ENCODE measurements at places on chromosomes 5 and 9.

DNA sequence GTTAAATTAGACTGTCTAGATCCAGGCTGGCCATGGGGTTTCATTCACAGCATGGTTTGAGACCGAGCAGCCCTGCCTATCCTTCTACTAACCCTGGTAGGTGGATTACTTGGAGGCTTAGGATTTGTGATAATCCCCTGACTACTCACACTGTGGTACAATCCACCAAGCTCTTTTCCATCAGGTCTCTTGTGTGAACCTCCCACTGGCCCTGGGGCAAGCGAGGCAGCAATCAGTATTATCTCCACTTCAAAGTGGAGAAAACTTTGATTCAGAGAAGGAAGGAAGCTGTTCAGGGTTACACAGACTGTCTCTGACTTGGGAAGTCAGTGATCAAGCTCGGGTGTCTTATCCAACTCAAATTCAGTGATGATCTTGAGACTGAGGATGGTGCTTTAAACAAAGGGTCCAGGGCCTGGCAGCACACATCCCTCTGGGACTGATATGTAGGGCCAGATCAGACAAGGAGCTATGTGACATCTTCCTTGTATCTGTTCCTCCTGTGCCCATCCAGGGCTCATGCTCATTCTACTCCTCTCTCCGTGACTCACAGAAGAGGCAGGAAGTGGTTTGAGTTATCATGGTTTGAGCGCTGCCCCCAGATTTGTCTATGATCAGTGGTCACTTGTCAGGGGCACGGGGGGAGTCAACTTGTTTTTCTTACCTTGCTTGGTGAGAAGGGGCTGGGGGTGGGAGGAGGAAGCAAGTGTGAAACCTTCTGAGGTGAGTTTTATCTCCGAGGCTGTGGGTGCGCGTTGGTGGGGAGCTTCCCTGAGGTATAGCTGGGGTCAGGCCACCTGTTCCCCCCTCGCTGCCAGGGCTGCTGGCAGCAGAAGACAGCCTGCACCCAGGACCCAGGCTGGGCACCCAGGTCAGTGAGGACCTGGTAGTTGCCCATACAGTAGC is 48.6 kb downstream of the RGS3 start:
- peak; percentile 83 for DNase-seq

DNA sequence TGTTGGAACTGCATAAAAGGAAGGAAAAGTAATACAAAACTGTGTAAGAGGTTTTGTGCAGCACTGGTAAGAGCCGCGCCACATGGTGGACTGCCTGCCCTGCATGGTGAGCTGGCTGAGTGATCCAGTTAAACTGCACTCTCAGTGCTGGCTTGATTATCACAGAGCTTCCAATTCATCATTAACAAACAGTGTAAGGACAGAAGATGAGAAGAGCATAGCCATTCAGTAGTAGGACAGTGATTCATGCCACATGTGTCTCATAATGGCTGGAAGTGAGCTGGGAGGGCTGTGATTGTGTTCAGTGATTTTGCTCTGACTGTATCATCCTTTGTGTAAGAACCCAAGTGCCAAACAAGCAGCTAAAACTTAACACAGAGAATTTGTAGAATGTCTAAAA is 14.1 kb downstream of the ASPN start:
- DNase-seq = no peak

DNA sequence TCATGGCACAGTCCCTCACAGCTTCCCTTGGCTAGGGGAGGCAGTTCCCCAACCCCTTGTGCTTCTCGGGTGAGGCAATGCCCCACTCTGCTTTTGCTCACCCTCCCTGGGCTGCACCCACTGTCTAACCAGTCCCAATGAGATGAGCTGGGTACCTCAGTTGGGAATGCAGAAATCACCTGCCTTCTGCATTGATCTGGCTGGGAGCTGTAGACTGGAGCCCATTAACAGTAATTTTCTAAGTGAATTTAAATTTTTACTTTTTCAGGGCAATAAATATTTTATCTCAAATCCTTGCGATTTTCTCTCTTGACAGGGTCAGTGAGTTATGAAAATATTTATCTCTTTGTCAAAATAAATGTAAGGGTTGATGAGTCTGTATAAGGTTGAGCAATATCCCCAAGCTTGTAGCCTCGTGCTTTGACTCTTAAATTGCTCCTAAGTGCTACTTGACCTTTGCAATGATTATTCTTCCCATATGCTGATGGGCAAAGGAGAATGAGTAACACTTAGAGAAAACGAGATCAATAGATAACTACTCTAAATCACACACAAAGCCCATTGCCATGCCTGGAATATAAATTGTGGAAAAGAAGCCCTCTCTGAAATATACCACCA is 82.1 kb upstream of the MOCS2 start:
- no peak for DNase-seq

DNA sequence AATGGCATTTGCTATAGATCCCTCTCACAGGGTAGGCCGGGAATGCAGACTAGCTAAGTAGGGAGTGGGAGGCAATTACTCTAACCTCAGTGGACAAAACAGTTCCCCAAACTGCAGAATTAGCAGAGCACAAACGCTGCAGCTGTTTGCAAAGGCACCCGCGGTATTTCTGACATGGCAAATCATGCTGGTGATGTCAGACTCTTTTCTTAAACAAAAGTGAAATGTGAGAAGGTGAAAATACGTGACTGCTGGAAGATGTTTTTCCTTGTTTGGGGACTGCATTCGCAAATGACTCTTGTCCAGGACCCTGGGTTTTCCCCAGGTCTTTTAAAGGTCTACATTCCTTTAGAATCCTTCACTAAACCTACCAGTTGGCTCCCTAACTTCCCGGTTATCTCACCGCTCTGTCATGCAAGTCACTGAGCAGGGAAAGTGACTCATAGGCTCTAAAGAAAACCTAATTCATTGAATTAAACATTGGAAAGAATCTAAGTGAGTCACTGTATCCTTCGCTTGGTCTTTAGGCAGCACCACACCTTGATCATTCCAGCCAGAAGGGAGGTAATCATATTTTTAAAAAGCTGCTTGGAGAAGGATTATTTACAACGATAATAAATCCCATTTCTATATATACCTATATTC is 91.5 kb upstream of the DNAH5 start:
- DNase-seq = no peak

DNA sequence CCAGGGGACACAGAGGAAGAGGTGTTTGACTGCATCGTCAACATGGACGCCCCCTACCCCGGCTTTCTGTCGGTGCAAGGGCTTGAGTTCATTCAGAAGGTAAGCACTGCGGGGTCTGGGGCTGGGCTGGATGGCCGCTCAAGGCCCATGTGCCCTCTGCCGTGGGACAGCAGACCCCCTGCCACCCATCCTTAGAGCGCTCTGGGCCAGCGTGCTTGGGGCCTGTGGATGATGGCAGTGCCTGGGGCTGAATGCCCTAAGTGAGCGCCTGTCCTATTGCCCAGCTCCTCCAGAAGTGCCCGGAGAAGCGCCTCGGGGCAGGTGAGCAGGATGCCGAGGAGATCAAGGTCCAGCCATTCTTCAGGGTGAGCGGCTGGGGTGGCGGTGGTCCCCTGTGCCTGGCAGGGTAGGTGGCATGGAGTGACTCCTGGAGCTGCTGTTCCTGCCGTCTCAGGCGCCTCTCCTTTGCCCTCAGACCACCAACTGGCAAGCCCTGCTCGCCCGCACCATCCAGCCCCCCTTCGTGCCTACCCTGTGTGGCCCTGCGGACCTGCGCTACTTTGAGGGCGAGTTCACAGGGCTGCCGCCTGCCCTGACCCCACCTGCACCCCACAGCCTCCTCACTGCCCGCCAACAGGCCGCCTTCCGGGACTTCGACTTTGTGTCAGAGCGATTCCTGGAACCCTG is 3.9 kb downstream of the ZDHHC12 start:
- no peak for DNase-seq

- no peak for DNase-seq
Observed at GRCh38 chr5:159262472-159262858, 625 bp upstream of the UBLCP1 start.

DNA sequence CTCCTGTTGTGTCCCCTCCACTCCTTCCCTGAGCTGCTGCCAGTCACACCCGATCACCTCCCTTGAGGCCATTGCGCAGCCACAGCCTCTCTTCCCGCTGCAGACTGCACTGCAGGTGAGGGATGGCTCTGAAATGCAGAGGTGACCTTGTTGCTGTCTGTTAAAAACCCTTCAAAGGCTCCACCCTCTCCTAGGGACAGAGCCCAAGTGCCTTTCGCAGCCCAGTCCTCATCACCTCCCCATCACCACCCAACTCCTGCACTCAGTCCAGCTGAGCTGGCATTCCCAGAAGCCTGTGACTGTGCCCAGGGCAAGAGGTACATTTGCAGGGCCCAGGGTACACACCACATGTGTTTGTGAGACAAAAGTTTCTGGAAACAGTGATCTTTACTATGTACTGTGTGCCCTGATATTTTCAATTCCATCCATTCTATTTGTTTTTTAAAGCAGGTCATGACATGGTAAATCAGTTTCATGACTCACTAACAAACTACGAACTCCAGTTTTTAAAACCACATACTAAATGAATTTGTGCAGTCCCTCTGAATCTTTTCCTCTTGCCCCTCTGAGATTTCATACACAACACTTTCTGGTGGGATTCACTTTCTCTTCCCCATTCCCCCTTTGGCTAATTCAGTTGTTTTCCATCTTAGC is 73.0 kb upstream of the SPOCK1 start:
- DNase-seq = no peak

- no peak for DNase-seq
Observed at GRCh38 chr5:28234356-28234968, 1196.1 kb upstream of the CDH9 start.

- no peak for DNase-seq
Observed at GRCh38 chr5:71891856-71892255, 172.8 kb downstream of the CARTPT start.

DNA sequence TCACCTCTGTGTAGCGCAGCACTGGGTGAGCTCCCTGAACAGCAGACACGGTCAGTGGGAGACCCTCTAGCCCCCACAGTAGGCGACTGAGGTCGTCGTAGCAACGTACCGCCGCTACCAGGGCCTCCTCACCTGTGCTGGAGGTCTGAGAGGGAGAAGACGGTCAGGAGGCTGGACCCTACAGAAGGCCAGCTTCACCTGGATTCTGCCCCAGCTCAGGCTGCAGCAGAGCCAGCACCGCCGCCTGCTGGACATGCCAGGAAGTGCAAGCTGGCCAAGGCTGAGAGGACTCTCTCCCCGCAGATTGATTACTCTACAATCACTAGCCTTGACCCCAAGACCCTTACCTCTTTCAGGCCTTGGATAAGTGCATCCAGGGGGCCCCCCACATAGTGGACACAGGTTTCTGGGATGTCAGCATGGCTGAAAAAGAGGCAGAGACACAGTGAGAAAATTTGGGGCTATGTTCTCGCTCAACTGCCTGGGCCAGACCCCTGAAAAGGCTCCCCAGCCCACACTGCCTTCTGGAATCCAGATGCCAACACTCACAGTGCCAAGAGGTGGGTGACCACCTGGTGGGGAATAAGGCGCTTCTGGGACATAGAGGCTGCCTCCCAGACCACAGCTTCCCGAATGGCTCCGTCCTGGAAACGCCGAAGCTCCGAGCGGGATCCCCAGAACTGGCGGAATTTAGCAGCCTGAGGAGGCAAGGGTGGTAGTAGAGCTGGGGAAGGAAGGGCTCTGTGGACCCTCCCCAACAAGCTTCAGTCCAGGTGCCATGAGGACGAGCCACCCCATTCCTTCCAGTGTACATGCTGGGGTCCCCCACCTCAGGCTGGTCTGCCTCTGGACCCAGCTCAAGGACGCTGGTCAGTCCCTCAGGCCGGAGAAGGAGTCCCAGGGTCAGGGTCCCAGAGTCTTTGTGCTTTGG is 6.9 kb downstream of the NOL6 start:
- peak; percentile 61 for DNase-seq

Measured in GM12865 (cell line).